ENCODE measurements at places on chromosomes 7 and 10. TPM values are rescaled to one million over a fixed set of nuclear protein-coding genes. Genes with fewer than 3 reads are reported as not detected.

Gene CARD11
- total RNA-seq, result 1.4 TPM

Gene ACSM6
- not detected for total RNA-seq

Gene SAMD9
- total RNA-seq, result 10.9 TPM

Gene CALML5
- 0.41 TPM for total RNA-seq

Gene MRPL43
- total RNA-seq, result 42.0 TPM

Gene SUN3
- total RNA-seq, result not detected

Gene LIPJ
- total RNA-seq, result 0.21 TPM

Gene TNPO3
- total RNA-seq, result 48.3 TPM

Gene CTAGE8
- 0.51 TPM for total RNA-seq

Gene TMEM236
- 0.10 TPM for total RNA-seq

Gene GUSB
- total RNA-seq, result 38.8 TPM

Gene DPYSL4
- 2.2 TPM for total RNA-seq

Gene ZNF736
- total RNA-seq, result 24.1 TPM

Gene TASOR2
- 110 TPM for total RNA-seq

Gene VSTM4
- total RNA-seq, result 56.1 TPM
